ENCODE measurements at places on chromosomes 2 and 18.

- peak; percentile 40 for DNase-seq
These were observed 14.1 kb upstream of the CHRNA1 start for GRCh38 chr2:174778085-174778981.

DNA sequence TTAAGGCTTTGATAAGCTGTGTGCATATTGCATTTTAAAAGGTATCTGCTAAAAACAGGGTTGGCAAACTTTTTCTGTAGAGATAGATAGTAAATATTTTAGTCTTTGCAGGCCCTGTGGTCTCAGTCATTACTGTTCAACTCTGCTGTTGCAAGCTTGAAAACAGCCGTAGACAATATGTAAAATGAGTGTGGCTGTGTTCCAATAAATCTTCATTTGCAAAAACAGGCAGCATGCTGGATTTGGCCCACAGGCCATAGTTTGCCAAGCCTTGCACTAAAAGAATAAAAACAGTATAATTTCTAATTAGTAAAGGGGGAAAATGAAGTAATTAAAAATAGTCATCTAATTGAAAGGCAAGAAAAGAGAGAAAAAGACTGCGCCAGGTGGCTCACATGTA is 35.3 kb downstream of the GCKR start:
- no peak for DNase-seq

GRCh38 chr18:9915291-9916076 is 1.7 kb downstream of the VAPA start:
- DNase-seq: no peak

GRCh38 chr2:170680172-170680941 is 34.8 kb upstream of the SP5 start:
- DNase-seq: peak; percentile 19

DNA sequence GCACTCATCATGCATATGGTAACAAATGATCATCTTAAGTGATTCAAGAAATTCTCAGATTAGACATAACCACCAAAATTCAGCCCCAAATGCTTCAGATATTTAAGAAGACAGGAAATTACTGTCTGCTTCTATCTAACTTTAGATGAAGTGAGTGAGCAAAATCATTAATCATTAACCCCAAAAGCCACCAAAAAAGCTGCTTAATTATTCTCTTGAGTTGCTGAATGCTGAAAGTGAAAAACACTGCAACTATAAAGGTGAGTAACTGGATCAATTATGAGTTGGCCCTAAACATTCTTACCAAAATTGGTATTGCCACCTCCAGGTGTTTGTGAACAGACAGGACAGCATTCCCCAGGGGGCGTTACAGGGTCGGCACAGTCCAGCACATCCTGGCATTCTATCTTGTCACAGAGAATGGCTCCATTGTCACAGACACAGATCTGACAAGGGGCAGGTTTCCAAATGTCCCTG is 69.6 kb downstream of the COL5A2 start:
- peak; percentile 9 for DNase-seq

DNA sequence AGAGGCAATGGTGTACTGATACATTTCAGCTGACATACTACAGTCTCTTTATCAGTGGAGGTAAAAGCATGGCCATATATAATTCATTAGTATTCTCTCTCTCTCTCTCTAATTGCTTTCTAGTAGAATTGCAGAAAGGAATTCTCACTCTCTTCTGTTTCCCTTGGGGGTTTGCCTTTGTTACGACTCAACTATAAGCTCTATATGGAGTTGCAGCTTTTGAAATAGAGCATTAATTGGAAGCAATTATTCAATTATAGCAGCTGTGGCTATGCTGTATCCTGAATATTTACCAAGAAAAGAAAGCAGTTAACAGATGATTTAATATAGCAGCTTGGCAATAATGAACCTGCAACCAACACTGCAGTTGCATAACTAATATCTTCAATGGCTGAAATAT is 132.7 kb upstream of the STON1 start:
- no peak for DNase-seq

DNA sequence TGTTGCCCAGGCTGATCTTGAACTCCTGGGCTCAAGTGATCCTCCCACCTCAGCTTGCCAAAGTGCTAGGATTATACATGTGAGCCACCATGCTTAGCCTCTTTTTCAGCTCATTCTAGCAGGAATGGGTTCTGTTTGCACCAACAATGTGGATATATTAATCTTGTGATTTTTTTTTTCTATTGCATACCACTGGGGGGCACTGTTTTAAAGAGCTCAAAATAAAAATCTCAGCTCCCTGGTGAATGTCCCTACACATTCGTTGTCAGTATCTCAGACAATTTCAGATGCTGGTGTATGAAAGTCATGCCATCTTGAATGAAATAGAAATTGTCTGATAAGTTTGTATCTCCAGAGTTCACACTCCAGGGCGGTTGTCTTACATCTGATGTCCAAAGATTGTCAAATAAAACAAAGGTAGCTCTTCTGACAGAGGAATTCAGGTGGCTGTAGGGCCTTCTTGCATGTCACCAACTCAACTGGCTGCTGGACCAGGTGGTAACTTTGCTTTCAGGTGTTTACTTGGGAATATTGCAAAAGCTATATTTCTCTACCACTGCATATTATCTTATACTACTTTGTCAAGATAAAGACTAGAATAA is 3.1 kb upstream of the MATN3 start:
- peak; percentile 17 for DNase-seq

- no peak for DNase-seq
These were observed 95.8 kb downstream of the ZNF532 start for GRCh38 chr18:58960508-58960907.

DNA sequence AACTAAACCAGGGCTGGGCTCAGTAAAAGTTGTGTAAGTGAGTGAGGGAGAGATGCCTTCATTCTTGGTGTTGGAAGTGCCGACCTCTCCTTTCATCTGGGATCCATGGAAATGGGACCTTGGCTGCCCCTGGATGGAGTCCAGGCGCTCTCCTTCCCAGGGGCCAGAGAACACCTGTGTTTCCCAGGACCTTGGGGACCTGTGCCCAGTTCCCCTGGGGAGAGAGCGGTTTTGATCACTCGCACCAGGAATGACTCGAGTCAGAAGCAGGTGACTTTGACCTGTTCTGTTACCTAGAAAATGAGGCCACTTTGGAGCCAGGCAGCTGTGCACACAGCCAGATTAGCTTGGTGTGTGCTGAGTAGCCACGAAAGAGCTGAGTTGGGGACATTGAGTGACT is 97.3 kb downstream of the SH3BP4 start:
- no peak for DNase-seq

- no peak for DNase-seq
These were observed 240.7 kb downstream of the KLHL29 start for GRCh38 chr2:23625726-23626125.

- no peak for DNase-seq
These were observed 60.9 kb upstream of the SIX2 start for GRCh38 chr2:45070113-45070652.

DNA sequence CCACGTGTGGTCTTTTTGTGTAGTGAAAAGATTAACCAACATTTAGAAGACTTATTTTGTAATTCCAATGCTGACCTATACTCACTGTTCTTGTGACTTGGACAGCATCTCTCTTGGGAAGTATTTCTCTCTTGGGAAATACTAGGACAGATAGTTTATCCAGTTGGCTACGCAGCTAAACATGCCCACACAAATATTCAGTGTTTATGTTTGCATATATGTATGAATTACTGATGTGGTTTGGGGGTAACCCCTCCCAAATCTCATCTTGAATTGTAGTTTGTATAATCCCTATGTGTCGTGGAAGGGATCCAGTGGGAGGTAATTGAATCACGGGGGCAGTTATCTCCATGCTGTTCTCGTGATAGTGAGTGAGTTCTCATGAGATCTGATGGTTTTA is 2062.3 kb upstream of the CELF4 start:
- DNase-seq: no peak

- peak; percentile 24 for DNase-seq
These were observed 91.4 kb upstream of the IL1R2 start for GRCh38 chr2:101900375-101900774.
